ENCODE measurements at places on chromosomes 1 and 21.

- DNase-seq = no peak
Measured at GRCh38 chr1:116277840-116278540, 95.1 kb upstream of the ATP1A1 start.

DNA sequence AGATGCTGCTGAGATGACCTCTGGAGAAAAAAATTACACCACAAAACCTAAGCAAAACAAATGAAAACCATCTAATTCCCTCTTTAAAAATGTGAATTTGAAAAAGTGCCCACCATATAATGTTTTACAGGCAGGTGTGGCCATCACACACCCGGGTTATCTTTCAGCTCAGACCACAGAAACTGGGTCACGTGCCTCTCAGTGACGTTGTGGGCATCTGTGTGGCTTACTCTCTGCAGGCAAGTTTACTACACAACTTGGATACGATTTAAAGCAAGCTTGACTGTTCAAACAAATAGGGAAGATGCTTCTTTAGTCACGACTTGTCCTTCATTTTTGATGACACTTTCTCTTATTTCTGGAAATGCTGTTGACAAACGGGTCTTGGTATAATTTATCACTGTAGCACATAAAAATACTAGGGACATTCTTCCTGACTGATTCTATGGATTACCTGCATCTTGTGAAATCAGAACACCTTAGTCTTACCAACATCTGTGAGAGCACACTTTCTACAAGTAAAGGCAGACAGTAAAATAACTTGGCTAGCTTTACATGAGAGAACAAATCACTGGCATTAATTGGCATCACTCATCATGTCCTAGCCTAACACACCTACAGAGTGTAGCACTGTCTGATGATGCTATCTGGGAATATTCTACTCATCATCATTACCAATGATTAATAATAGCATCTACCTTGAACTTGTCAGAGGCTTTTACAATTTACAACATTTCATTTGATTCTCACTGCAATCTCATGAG is 89.3 kb upstream of the EDEM3 start:
- DNase-seq = peak; percentile 91

GRCh38 chr21:42039911-42040351 is 29.8 kb upstream of the ZBTB21 start:
- no peak for DNase-seq

DNA sequence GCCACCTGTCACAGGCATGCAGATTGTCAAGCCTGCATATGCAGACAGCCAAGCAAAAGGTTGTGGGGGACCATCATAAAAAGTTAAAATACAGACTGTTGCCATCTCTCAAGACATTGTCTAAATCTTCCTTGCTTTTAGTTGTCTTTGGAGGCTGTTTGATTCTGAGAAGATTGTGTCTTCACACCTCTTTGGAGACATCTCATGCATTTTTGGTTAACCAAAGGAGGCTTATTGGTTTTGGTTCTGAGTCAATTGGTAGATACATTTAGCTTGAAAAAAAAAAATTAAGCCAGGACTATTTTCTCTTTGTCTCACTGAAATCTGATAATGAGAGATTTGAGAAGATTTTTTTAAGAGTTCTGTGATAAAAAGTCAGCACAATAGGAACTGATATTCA is 217.6 kb downstream of the LYPLAL1 start:
- no peak for DNase-seq

DNA sequence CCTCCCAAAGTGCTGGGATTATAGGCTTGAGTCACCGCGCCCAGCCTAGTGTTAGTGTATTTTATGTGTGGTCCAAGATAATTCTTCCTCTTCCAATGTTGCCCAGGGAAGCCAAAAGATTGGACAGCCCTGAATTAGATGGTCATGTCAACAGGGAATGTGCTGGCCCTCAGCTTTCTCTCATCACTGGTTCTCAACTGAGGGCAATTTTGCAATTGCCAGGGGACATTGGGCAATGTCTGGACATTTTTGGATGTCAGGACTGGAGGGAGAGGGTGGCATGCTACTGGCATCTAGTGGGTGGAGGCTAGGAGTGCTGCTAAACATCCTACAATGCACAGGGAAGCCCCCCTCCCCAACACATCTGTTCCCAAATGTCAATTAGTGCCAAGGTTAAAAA is 95.0 kb downstream of the LAMC2 start:
- DNase-seq = no peak

DNA sequence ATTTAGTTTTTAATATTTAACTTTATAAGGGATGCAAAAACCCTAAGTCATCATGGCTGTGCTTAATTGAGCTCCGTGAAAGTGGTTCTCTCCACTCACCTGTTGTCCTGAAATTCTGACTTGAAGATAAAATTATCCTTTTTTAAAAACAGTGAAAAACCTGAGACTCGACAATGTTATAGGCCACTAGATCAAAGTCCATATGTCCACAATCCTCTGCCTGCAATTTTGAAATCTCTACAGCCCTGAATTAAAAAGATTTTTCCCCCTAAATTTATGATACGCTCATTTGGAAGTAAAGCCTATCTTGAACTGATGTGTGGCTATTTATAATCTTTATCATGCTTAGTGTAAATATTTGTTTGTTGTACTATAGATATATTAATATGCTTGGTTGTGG is 18.7 kb downstream of the OSBPL9 start:
- DNase-seq = no peak

DNA sequence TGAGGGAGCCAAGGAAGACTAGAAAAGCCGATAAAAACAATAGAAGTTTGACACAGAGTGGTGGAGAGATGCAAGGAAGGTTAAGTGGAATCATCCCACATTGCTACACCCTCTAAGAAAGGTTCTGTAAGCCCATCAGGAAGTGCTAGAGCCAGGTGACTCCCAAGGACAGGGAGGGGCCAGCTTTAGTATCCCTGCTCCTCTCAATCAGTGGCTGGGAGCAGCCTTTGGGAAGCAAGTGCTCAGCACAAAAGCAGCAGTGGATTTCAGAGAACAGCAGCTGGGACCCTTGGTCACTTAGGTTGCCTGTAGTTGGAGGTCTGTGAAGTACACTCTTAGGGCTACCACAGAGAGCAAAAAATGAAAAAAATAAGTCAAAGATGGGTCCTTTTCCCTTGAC is 42.5 kb downstream of the NME7 start:
- no peak for DNase-seq

GRCh38 chr1:30400507-30400906 is 322.9 kb downstream of the MATN1 start:
- no peak for DNase-seq

GRCh38 chr21:35384375-35384774 is 335.3 kb upstream of the RUNX1 start:
- DNase-seq = no peak

DNA sequence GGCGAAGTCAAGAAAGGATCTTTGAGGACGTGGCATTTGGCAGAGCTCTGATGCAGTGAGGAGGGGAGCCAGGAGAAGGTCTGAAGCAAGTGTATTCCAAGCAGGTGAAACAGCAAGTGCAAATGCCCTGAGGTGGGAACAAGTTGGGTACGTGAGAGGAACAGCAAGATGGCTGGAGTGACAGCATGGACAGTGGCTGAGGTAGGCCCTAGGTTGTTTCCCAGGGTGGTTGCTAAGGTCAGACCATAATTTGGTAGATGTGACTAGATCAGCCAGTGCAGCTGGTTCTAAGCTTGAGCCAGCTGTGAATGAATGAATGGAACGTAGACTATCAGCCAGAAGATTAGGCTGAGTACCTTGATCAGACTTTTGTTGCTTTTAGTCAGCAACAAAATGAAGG is 37.5 kb upstream of the JUN start:
- no peak for DNase-seq

DNA sequence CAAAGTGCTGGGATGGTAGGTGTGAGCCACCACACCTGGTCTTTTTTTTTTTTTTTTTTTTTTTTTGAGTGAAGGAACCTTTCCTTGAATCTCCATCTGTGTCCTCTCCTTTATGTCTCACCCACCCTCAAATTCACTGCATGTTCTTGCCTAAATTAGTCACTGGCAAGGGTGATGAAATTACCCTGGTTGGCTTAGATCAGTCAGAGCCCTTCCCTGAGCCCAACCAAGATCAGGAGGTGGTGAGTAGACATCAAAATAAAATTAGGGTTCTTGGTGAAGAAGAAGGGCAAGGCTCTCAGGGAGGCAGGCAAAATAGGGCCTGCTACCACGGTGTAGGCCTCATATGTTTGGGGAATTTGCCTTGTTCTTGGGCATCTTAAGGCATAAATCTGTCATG is 5.3 kb upstream of the TNN start:
- DNase-seq = no peak

GRCh38 chr1:119482517-119483425 is 24.2 kb upstream of the HSD3B1 start:
- no peak for DNase-seq

DNA sequence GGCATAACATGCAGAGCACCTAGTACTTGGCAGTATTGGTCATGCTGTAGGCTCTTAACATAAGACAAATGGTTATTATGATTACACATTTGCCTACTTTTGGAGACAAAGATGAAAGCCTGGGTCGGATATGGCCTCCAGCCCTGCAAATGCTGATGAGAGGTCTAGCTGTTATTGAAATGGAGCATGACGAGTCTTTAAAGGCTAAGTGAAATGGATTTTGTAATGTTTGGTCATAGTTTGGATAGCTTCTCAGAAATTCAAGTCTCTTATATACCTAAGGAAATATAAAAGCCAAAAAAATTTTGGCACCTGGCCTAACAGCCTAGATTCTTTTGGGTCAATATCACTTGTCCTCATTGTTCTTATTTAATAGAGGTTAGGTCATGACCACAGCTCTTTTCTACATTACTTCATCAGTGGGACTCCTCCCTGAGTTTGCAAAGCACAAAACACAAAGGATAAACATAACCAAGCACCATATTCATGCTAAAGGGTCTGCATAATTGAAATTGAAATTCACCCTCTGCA is 69.2 kb upstream of the WLS start:
- no peak for DNase-seq

DNA sequence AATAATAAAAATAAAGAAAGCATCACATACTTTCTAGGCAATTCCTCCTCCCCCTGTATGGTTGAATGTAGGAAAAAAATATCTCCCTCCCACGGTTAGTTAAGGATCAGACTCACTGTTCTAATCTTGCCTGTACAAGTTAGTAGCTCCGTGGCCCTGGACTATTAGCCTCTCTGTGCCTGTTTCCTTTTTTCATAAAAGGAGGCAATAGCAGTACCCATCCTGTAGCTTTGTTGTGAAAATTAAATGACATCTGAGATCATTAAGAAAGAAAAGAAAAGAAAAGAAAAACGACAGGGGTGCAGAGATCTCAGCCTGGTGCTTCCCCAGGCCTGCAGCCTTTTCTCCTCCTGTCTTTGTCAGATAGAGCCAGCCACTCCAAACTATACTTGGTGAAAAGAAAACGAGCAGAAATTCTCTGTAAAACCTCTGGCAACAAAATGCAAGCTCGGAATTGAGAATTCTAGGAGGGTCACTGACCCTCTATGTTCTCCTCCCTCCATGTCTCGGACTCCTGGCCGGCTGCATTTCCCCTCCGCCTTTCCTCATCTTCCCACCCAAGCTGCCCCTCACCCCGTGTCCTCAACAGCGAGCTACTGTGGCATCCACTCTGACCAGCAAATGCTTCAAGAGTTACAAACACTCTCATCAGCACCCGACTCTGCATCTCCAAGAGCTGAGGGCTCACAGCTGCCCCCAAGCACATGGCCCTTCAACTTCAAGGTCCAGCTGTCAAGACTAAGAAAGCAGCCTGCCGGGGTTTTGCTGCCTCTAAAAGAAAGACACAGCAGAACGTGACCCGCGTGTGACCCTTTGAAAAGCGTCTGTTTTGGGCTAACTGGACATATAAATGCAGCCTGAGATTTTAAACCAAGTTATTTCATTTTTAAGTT is 13.6 kb downstream of the RIPK4 start:
- no peak for DNase-seq

- no peak for DNase-seq
Measured at GRCh38 chr1:7921796-7922195, 18.8 kb downstream of the TNFRSF9 start.

GRCh38 chr1:180945551-180945950 is 32.9 kb downstream of the KIAA1614 start:
- no peak for DNase-seq

DNA sequence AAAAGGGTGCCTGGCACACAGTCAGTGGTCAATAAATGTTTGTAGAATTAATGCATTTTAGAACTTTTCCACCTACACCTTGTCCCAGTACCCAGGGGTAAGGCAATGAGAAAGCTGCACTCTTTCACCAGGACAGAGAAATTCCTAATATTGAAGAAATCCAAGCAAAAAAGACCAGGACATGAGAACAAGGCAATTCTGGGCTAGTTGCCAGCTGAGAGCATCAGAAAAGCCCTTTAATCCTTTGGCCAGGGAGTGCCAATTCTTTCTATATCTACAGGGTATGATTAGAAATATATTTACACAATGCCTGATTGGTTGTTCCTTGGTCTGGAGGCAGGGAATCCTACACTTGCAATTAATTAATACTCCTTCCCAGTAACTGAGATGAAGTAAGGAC is 492.4 kb upstream of the NFIA start:
- DNase-seq = no peak

GRCh38 chr1:11746795-11747487 is 11.0 kb downstream of the AGTRAP start:
- no peak for DNase-seq

GRCh38 chr1:84861988-84862644 is 30.9 kb downstream of the LPAR3 start:
- no peak for DNase-seq

DNA sequence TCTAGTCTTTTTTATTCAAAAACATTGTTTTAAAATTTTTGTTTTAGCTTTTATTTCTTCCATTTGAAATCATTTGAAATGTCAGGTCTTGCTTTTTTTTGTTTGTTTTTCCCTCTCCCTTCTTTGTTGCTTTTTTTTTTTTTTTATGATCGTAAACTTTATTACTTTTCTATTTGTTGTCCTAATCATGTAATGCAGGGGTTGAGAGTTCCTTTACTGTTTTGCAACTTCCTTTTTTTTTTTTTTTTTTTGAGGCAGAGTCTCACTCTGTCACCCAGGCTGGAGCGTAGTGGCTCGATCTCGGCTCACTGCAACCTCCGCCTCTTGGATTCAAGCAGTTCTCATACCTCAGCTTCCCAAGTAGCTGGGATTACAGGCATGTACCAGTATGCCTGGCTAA is 24.8 kb downstream of the IVNS1ABP start:
- DNase-seq = no peak

GRCh38 chr1:6137758-6138157 is 42.4 kb downstream of the CHD5 start:
- no peak for DNase-seq

GRCh38 chr1:89911191-89911991 is 83.5 kb upstream of the ZNF326 start:
- DNase-seq = no peak

DNA sequence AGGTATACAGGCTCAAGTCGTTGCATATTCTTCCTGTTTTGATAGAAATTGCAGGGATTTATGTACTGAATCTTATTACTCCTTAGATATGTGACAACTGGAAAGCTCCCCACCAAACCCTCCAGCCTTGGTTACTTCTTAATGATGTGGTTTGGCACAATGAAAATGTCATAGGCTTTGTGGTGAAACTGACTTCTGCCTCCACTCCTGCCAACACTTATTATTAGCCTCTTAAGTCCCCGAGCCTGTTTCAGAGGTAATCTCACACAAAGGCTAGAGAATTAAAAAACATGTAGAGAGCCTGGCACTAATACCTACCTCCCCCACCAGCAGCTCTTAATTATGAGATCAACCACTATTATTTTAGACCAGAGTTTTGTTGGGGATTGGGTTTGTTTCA is 4.2 kb downstream of the COX20 start:
- DNase-seq = peak; percentile 26
